Stimulated activated naive B cell treated with anti-CD40 and anti-IgM and Interleukin-4, amounts not matched to agents 10 μg/mL and 1 μg/mL and 100 μg/mL, for 72 hours (primary cell): ENCODE measurements at places on chromosomes 11 and 22.

- DNase-seq = no peak
These were observed 45.5 kb downstream of the PIWIL3 start for GRCh38 chr22:24728790-24729637.

- no peak for DNase-seq
These were observed 14.5 kb upstream of the PHLDA2 start for GRCh38 chr11:2943711-2944118.

DNA sequence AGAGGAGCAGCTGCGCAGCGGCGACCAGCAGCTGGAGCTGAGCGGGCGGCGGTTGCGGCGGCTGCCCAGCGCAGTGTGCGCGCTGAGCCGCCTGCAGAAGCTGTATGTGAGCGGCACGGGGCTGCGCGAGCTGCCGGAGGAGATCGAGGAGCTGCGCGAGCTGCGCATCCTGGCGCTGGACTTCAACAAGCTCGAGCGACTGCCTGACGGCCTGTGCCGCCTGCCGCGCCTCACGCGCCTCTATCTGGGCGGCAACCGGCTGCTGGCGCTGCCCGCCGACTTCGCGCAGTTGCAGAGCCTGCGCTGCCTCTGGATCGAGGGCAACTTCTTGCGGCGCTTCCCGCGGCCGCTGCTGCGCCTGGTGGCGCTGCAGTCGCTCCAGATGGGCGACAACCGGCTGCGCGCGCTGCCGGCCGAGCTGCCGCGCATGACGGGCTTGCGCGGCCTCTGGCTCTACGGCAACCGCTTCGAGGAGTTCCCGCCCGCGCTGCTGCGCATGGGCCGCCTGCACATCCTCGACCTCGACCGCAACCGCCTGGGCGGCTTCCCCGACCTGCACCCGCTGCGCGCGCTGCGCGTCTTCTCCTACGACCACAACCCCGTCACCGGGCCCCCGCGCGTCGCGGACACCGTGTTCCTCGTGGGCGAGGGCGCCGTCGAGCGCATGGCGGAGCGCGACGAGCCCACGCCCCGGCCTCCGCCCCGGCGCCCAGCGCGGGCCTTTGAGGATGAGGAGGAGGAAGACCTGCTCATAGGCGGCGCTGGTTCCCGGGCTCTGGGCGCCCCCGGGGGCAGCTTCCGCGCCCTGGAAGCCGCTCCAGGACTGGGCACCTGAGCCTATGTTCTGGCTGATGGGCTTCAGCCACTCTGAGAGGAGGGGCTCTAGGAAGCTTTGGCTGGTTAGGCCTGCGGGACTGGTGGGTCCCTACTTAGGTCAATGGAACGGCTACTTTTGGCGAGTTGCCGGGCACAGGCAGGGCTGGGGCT lies 787 bp downstream of the LRRC10B start:
- DNase-seq = peak; percentile 64

DNA sequence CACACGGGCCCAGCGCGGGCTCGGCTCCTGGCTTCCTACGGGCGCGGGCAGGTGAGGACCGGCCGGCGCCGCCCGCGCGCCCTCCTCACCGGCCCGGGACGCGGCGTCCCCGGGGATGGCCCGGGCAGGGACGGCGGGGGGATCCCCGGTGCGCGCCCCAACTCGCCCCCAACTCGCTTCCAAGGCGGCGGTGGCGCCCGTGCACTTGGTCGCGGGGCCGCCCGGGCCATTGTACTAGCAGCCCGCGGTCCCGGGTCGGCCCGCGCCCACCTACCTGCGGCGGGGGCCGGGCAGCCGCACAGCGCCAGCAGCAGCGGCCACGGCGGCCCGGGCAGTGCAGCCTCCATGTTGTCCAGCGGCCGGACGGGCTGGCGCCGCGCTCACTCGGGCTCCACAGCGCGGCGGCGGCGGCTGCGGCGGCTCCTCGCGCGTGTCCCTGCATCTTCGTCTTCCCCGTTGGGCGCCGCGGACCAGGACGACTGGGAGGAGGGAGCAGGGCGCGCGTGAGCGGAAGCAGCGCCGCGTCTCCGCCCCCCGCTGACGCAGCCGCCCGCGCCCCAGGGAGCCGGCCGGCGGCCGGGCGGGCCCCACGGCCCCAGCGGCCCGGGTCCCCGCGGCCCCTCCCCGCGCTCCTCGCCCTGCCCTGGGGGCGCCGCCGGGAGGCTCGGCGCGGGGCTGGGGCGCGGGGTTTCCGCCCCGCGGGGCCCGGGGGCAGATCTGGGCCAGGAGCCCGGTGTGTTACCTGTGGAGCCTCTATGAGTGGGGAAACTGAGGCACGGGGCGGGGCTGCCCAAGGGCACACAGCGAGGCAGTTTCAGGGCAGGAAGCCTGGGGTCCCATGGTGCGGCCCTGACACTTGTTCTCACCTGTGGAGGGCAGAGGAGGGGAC lies 159.3 kb upstream of the GRK3 start:
- peak; percentile 49 for DNase-seq

- DNase-seq = no peak
These were observed 9.1 kb downstream of the PHOX2A start for GRCh38 chr11:72234920-72235319.

- no peak for DNase-seq
These were observed 3.6 kb downstream of the BCL9L start for GRCh38 chr11:118921929-118922744.

GRCh38 chr22:22938672-22939587 lies 51.3 kb downstream of the IGLL5 start:
- DNase-seq = no peak

GRCh38 chr11:38543311-38543710 lies 1945.3 kb upstream of the RAG2 start:
- no peak for DNase-seq

GRCh38 chr11:19768815-19769214 lies 56.2 kb downstream of the NAV2 start:
- DNase-seq = no peak

- DNase-seq = no peak
These were observed 16.5 kb downstream of the HIPK3 start for GRCh38 chr11:33273656-33274055.

- DNase-seq = no peak
These were observed 304.1 kb upstream of the PITPNB start for GRCh38 chr22:28222976-28223745.

DNA sequence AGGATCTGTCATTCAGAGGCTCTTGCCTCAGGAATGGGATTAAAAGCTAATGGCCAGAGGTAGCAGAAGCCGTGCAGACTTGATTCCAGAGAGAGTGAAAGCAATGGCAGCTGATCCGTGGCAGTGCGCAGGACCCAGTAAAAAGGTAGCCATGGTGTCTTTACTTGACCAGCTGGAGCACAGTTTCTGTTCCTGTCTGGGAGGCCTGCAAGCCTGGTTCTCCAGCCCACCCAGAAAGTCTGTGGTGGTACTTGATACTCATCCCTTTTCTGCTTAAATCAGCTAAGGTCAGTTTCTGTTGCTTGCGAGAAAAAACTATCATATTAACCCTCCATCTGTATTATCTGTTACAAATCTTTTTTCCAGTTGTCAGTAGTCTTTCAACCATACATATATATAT lies 86.7 kb downstream of the RPS6KA4 start:
- no peak for DNase-seq

- no peak for DNase-seq
These were observed 414.1 kb upstream of the DDI1 start for GRCh38 chr11:103622296-103622695.

DNA sequence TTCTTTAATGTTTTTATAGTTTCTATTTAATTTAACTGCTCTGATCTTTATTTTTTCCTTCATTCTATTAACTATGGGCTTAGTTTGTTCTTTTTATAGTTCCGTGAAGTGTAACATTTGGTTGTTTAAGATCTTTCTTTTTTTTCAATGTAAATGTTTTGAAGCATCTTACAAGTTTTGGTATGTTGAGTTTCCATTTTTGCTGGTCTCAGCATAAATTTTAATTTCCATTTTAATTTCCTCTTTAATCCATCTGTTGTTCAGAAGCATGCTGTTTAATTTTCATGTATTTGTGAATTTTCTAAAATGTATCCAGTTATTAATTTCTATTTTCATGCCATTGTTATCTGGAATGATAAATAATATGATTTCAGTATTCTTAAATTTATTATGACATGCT lies 17.0 kb upstream of the GLYATL2 start:
- no peak for DNase-seq

GRCh38 chr11:47325271-47326041 lies 27.0 kb downstream of the MYBPC3 start:
- DNase-seq = no peak

GRCh38 chr11:27291302-27291889 lies 71.6 kb downstream of the CCDC34 start:
- DNase-seq = no peak

DNA sequence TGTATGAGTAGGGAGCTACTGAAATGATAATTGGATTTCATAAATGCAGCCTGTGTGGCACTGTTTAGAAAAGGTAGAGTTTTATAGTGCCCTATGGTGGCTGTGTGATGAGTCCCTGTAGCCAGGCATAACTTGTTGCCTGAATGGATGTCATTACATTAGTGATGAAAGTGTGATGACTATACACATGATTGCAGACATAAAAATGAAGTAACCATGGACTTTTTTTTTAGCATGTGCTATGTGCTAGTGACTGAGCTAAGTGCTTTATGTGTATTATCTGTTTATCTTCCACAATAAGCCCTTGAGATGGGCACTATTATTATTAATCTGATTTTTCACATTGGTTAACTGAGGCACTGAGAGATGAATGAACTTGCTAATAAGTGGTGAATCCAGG lies 13.5 kb upstream of the GRAMD1B start:
- DNase-seq = no peak

- DNase-seq = no peak
These were observed 315.7 kb upstream of the C11orf87 start for GRCh38 chr11:109106151-109106906.

DNA sequence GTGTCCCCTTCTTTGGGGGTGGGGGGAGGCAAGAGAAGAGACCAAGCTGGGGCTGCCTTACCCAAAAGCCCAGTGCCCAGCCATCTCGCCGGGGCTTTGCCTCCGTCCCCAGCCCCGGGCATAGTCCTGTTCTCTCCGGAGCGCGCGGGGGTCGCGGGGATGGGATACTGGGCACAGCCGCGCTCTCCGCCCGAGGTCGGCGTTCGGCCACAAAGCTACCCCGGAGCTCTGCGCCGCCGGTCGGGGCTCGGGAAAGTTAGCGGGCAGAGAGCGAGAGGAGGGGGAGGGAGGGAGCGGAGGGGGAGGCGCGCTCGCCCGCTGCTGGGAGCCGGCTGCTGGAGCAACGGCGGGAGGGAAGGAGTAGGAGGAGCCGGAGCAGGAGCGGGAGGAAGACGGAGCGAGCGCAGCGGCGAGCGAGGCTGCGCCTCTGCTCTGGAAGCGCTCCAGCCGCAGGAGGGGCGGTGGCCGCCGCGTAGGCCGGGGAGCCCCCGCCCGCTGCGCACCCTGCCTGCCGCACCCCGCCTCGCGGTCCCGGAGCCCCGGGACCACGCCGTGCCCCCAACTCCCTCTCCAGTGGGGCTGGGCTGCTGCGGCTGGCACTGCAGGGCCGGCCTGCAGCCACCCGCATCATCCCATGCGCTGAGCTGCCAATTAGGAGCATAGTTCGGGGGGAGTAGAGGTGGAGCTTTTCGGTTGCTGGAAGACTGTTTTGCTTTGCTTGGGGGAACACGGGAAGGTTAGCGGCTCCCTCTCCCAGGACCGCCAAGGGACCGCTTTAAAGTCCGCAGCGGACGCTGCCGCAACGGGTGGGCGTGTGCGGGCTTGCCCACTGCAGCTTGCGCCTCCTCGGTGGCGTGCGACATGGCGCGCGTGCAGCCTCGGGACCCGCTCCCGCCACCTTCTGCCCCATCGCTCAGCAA lies at the start of gene SCN4B:
Gene SCN4B (minus strand): TSS at position 272 of the 920 bp plus-strand sequence. CDS start 150 bp downstream, at position 122.
- DNase-seq = no peak

GRCh38 chr22:50083462-50084079 lies 1.7 kb downstream of the MLC1 start:
- DNase-seq = no peak

DNA sequence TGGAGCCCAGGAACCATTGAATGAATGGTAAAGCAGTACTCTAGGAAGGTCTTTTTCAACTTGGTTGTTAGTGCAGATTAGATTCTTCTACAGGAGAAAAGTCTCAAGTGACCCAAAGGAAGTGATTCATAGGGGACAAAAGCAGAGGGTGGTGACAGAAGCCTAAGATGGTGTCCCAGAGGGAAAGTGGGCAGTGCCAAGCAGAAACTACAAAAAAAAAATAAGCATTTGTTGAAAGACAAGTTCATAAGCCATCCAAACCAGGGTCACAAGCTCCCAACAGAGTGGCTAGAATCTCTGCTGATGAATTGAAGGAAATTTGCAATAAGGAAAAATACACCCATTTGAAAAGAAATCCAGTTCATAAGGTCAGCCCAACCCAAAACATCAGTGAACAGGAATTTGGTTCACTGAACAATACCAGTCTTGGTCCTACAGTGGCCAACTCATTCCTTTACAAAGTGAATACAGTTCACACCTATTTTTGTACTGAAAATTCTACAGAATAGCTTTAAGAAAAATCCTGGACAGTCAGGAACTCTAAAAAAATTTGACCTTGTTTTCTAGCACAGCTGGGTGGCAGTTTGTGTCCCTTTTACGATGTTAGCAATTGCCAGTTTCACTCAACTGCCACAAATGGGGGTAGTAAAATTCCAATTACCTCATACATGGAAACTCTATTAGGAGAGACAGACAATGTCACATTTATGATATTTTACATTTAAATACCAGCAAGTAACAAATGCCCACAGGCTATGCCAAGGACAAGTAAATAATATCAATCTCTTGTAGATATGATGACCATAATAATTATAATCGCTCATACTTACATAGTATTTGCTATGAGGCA lies 21.6 kb upstream of the NUP160 start:
- DNase-seq = no peak

DNA sequence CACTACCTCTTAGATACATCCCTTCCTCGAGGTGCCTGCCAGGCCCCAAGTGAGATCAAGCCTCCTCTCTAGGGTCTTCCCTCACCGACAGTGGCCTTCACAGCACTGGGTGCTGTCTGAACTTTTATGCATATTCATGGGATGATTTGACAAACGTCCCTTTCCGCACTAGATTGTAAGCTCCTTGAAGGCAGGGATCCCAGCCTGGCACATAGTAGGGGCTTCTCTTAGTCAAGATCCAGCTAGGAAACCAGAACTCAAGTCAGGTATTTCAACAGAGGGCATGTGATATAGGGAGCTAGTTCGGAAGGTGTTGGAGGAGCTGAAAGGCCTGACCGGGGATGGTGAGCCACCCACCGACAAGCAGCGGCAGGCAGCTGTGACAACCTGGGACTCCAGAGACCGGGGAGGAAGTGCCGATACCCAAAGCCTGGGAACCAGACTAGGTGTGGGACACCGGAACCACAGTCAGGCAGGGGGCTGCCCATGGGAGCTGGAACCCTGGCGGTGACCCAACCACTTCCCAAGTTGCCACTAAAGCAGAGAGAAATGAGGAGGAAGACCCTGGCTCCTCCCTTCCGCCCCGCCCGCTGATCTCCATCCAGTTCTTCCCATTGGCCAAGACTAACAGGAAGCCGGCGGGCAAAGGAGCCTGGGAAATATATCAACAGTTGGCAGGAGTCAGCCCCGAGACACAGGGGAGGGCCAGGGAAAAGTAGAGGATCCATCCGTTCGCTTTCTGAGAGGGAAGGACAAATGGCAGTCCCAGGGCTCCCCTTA lies 39.8 kb upstream of the CD82 start:
- no peak for DNase-seq
